ENCODE measurements at places on chromosomes 4 and X.

- no peak for DNase-seq
Observed at GRCh38 chr4:163744861-163745260, 250.4 kb downstream of the TMA16 start.

DNA sequence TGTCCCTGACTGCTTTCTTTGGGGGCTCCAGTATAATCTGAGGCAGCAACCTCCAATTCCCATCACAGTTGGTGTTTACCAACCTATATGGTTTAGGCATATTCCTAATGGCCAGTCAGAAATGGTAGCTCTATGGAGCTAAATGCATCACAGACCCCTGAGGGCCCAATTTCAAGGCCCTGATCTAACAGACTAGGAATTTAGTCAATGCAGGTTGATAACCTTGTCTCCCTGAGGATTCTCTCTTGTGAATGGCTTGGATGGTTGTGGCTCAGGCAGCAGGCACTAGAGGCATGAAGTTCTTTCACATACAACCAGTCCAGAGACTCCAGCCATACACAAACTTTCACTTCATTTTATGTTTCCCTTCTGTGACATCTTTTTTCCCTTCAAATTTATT is 59.4 kb downstream of the TMPRSS11F start:
- DNase-seq: no peak

- no peak for DNase-seq
Observed at GRCh38 chr4:158802914-158803313, 34.1 kb downstream of the FNIP2 start.

GRCh38 chrX:122363112-122363795 is 820.8 kb upstream of the GRIA3 start:
- DNase-seq: peak; percentile 1

DNA sequence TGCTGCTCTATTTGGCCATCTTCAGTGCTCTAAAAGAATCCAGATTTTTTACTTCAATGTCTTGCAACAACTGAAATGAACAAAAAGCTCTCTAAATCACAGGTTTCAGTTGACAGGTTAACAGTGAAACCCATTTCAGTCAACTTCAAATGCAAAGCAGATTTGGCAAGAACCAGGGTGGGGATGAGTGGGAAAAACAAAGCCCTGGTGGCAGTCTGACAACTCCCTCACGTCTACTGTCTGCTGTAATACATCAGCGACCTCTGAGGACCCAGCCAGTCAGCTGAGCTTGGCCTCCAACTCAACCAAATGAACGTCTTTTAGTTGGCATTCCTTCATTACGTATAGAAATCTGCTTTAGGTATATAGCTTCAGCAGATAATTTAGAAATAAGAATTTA is 95.8 kb downstream of the COL25A1 start:
- DNase-seq: no peak

Measured in NCI-H524 treated with DMSO at 0.1 percent for 48 hours (cell line).